Urothelium cell line (cell line): ENCODE measurements at places on chromosomes 2 and 18.

GRCh38 chr2:236579048-236579745 lies 9.6 kb downstream of the ACKR3 start:
- no peak for DNase-seq

GRCh38 chr18:9868857-9869714 lies 16.7 kb upstream of the TXNDC2 start:
- no peak for DNase-seq

- no peak for DNase-seq
Measured at GRCh38 chr2:96824079-96824870, 8.2 kb downstream of the CNNM3 start.

DNA sequence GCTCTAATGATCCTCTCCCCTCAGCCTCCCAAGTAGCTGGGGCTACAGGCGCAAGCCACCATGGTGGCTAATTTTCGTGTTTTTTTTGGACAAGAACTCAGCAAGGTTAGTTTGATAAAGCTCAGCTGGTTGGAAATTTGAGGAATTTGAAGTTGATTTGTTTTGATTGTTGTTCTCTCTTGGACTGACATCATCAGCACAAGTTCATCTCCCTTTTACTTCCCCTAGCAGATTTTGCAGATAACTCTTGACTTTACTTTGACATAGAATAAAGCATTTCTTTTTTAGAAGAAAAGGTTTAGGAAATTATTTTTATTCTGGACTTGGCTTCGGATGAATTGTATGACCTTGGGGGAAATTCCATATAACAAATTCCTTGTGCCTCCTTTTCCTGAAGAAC lies 74.9 kb upstream of the DLX2 start:
- DNase-seq: no peak

- DNase-seq: no peak
Measured at GRCh38 chr2:53820048-53820447, 33.2 kb downstream of the ERLEC1 start.

DNA sequence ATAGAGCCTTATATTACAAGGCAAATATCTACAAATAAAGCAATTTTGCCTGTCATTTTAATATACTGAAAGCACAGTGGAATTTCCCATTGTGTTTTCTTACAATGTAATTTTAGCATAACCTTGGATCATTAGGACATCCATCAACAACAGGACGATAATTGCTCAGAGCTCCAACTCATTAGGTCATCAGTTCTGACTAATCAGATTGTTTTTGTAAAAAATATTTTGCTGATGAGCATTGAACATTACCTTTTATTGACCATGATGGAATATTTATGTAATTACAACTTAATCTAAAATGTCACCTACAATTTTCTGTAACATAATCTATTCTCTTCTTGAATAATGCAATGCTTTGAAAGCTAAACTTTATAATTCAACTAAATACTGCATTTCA lies 215.3 kb upstream of the DSEL start:
- no peak for DNase-seq

- DNase-seq: no peak
Measured at GRCh38 chr2:105682401-105682800, 62.3 kb upstream of the NCK2 start.

- peak; percentile 43 for DNase-seq
Measured at GRCh38 chr2:195520671-195521155, 136.3 kb upstream of the SLC39A10 start.

DNA sequence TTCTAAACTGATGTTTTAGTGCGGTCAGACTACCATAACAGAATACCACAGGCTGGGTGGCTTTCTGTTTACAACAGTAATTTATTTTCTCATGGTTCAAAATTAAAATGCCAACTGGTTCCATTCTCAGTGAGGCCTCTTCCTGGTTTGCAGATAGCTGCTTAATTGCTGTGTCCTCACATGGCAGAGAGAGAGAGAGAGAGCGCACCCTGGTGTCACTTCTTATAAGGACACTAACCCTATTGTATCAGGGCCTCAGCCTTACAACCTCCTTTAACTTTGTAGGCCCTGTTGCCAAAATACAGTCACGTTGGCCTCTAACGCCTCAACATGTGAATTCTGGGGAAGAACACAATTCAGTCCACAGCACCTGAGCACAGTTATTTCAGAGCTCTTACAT lies 37.5 kb upstream of the ZNF385B start:
- DNase-seq: peak; percentile 9

- no peak for DNase-seq
Measured at GRCh38 chr2:27716301-27717069, 52.8 kb downstream of the SLC4A1AP start.

- peak; percentile 90 for DNase-seq
Measured at GRCh38 chr2:74919827-74920226, 38.6 kb upstream of the POLE4 start.

DNA sequence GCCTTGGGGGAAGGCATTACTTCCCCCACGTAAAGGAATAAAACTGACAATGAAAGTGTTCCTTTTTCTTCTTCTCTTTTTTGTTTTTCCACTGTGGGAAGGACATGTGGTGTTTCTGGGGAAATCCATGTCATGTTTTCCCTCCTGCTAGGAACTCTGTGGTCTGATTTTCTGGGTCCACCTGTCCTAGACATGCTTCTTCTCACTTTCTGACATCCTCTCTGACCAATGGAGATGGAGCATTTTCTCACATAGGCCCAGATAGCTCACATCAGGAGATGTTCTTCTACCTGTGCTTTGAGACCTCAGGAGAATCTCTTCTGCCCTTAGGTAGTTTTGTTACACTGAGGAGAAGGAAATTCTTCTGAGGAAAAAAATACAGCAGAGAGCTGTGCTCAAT lies 252.0 kb upstream of the SIX3 start:
- DNase-seq: no peak

DNA sequence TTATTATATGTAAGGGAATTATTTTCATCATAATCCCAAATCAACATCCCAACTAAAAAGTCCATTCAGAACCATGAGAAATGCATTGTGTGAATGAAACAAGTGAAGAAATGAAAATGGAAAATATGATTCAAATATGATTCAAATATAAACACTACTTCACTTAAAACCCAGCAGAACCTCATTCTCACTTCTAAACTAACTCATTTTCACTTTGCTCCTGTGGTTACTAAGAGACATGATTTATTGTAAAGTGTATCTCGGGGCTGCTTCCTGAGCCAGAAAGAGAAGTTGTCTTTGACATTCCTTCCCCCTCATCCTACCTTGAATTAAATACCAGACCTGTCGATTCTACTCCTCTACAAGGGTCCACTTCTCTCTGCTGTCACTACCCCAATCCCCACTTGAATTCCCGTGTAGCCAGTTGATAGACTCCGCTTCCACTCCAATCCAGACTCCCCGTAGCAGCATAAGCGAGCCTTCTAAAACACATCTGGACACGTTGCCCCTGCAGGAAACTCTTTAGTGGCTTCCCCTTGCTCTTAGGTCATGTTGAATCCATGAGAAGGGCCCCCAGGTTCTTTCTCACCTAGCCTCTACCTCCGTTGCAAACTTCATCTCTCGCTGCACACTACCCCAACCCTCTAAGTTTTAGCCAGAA lies 697.0 kb upstream of the ID2 start:
- no peak for DNase-seq

DNA sequence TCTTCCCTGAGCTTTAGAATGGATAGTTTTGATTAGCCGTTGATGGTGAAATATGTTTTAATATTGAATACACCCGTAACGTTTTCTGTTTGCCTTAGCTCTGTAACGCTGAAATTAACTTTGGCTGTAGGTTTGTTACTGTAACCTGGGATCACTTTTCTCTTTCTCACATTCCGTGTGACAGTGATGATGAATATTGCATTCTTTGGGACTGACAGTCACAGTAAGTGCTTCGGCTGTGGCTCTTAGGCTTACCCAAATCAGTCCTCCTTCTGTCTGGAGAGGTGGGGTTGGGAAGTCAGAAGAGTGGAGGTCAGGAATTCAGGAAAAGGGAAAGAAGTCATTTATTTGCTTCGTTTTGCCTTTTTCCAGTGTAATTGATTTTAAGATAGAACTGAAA lies 18.0 kb downstream of the RMC1 start:
- no peak for DNase-seq

DNA sequence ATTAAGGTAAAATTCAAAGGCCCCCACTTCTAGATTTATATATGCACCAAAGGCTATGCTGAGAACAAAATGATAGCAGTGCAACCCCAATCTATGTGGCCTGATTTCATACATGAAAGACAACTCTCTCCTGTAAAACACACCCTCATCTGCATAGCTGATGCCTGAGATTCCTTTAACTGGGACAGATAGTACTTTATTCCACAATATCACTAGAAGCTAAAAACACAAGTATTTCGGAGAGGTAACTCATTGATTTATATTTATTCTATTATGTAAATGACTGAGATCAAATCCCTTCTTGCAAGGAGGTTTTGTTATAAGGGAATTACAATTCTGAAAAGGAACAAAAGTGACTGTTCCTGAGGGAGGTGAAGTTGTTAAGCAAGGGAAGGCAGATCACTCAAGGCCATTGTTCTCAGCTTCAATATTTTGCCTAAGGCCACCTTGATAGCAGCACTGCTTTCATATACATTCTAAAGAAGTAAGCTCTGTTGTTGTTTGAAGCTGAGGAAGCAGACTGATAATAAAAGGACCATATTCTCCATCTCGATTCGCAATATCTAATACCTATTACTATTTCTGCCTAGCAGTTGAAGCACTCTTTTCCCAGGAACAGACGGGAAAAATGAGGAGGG lies 471.0 kb upstream of the CDH7 start:
- DNase-seq: no peak

DNA sequence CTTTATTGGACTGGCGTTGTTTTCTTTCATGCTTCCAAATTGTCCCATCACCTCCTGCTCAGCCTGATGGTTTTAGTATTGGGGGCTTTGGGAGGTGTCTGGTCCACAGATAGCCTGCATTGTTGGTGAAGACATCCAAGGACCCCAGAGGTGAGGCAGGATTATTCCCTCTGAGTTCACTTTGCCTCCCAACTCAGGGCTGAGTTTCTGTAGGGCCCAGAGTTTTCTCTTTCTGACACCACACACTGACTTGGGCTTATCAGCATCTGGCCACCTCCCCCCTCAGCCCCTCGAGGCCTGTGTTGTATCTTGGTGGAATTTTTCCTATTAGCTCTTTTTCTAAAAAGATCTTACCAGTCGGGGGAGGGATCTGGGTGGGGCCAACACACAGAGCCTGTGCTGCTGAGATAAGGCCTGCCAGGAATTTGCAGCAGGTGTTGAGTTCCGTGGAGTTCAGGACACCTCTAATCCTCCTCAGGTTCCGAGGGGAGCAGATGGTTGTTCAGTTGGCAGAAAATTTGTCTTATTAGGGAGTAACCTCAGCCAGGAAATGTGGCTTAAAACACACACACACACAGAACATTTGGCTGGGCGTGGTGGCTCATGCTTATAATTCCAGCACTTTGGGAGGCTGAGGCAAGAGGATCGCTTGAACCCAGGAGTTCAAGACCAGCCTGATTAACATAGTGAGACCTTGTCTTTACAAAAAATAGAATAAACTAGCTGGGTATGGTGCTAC lies 7.3 kb downstream of the EMILIN2 start:
- DNase-seq: no peak

GRCh38 chr2:178238750-178239149 lies 44.4 kb downstream of the OSBPL6 start:
- no peak for DNase-seq
